Thoracic aorta (tissue), 2 donors: ENCODE measurements at places on chromosomes 16 and 17. TPM values are rescaled to one million over a fixed set of nuclear protein-coding genes. Genes with fewer than 3 reads are reported as not detected.
A peak's percentile ranks its signal among the peaks of the same experiment; 100 is the strongest.

Gene DOC2A
- 0.56 TPM for total RNA-seq

Gene CCL15
- not detected for total RNA-seq

GRCh38 chr16:50708373-50709060, 15.1 kb downstream of the NOD2 start:
- H3K4me1 ChIP-seq, result peaks cover 6% of the 10 kb centered on the region
- DNase-seq, result no peak
- H3K36me3 ChIP-seq, result no peaks in the 10 kb centered on the region
- no peaks in the 10 kb centered on the region for H3K27me3 ChIP-seq
- no peak overlapping the region for H3K27ac ChIP-seq
- H3K4me3 ChIP-seq, result no peak overlapping the region

DNA sequence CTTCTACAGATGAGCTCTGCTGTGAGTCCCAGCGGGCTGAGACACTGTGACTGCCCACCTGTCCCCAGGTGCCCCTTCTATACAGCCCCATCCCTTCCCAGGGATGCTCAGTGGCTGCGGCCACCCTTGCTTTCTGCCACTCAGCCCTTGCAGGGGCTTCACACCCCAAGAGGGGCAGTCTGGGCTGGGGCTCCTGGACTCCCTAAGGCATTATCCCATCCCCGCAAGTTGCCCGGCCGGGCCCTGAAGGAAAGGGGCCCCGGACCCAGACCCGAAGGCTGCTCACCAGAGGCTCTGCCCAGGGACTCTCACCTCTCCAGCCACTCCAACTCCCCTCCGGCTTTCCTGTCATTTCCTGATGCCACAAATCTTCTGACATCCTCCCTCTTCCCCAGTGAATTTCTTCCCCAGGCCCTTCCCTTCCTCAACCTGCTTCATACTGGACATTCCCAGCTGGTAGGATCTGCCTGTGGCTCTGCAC, 88.5 kb upstream of the TOB1 start:
- no peaks in the 10 kb centered on the region for H3K36me3 ChIP-seq
- no peak for DNase-seq
- no peaks in the 10 kb centered on the region for H3K27me3 ChIP-seq
- peaks cover 11% of the 10 kb centered on the region for H3K4me1 ChIP-seq
- no peak overlapping the region for H3K27ac ChIP-seq

DNA sequence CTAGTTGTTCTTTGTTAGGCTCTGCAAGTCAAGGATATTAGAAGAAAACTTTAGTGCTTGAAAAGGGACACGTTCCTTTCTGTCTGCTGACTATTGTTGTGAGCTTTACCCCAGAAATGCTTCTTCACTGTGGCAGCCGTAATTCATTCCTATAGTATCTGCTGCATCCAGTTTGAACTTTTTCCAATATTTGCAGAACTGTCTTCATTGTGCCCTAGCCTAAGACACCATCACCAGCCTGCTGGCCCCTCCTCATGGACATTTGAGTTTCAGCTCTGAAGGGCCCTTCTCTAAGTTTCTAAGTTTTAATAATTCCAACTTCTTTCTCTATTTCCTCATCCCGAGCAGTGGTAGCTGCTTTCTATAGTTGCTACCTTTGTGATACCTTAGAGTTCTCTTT, 91.7 kb downstream of the SLC39A11 start:
- no peaks in the 10 kb centered on the region for H3K4me1 ChIP-seq
- H3K36me3 ChIP-seq, result no peaks in the 10 kb centered on the region
- no peak overlapping the region for H3K27ac ChIP-seq
- DNase-seq, result no peak
- no peaks in the 10 kb centered on the region for H3K27me3 ChIP-seq

DNA sequence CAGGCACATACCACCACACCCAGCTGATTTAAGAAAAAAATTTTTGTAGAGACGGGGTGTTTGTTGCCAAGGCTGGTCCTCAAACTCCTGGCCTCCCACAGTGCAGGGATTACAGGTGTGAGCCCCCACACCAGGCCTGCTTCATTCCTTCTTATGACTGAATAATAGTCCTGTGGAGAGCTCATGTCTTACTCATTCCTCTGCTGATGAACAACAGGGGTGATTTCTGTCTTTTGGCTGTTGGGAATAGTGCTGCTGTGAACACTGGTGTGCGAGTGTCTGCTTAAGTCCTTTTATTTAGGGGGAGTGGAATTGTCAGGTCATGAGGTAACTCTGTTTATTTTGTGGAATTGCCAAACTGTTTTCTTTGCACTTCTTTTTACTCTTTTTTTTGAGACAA, 2.7 kb upstream of the CTRB1 start:
- H3K36me3 ChIP-seq, result no peaks in the 10 kb centered on the region
- peaks cover 14% of the 10 kb centered on the region for H3K4me1 ChIP-seq
- no peaks in the 10 kb centered on the region for H3K27me3 ChIP-seq
- peak overlapping the region; percentile 49 for H3K27ac ChIP-seq
- DNase-seq, result no peak

Gene CYLD
- total RNA-seq, result 53.9 TPM

DNA sequence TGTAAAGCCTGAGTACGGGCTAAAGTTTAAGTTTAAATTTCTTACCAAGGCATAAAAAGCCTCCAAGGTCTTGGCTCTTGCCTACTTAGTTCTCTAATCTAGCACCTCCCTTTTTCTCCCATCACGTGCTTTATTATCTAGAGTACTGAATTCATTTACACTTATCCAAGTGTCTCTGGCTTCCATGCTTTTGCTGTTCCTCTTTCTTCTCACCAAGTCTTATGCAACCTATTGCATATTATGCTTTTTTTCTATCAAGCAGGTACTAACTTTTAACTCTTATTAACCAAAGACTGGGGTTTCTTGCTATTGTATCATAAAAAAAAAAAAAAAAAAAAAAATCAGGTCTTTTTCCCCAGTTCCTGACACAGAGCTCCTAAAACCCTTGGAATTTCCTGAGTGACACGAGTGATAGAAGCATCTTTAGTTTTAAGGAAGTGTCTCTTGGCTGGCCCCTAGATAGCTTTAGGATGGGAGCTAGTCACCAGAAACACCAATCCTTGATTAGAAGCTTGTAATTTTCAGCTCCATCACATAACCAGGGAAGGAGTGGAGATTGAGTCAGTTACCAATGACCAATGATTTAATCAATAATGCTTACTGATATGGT, 44.9 kb downstream of the SSH2 start:
- H3K4me1 ChIP-seq, result no peaks in the 10 kb centered on the region
- DNase-seq, result no peak
- H3K27ac ChIP-seq, result no peak overlapping the region
- H3K4me3 ChIP-seq, result no peak overlapping the region
- H3K36me3 ChIP-seq, result no peaks in the 10 kb centered on the region

Gene CDT1
- total RNA-seq, result not detected

DNA sequence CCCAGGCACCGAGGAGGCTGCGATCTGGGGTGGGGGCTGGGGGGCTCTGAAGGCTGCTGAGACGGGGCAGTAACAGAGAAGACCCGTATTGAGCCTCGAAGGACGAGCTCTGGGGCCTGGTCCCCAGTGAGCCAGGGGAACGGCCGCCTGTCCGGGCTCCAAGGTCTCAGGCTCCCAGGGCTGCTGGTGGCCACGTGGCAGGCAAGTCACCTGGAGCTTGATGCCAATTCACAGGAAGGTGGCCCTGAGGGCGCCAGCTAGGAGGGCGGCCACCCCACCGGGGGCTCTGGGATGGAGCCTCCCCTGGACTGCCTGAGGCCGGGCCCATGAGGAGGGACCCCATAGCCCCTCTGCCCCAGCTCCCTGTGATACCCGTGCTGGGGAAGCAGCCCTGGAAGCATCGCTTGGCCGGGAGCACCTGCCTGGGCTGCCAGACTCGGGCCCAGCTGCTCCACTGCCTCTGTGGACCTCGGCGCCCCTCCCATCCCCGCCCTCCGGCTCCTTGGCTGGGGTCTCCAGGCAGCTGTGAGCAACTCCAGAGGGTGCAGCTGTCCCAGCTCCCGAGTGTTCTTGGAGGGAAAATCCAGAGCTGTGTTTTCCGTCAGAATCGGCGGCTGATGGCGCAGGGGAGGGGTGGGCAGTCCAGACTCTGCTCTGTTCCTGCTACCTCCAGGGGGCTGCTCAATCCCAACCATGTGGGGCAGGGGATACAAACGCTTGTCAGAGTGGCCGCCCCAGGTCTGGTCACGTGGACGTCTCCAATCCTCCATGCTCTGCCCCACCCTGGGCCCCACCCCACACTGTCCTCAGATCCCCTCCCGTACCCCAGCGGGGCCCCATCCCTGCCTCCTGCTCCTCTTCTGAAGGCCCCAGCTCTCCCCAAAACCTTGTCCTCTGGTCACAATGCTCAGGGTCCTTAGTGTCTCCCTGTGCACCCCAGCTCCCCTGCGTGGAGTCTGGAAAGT, 67.2 kb upstream of the GNG13 start:
- H3K27ac ChIP-seq, result no peak overlapping the region
- H3K4me1 ChIP-seq, result no peaks in the 10 kb centered on the region
- no peaks in the 10 kb centered on the region for H3K27me3 ChIP-seq
- DNase-seq, result no peak
- H3K36me3 ChIP-seq, result peaks cover 12% of the 10 kb centered on the region

- no peak for DNase-seq
- H3K36me3 ChIP-seq, result no peaks in the 10 kb centered on the region
- no peaks in the 10 kb centered on the region for H3K27me3 ChIP-seq
- H3K4me1 ChIP-seq, result peaks cover 6% of the 10 kb centered on the region
- H3K4me3 ChIP-seq, result peak overlapping the region; percentile 74
Measured at GRCh38 chr16:84820305-84820684, 510 bp downstream of the CRISPLD2 start.

- H3K36me3 ChIP-seq, result no peaks in the 10 kb centered on the region
- peaks cover 39% of the 10 kb centered on the region for H3K4me1 ChIP-seq
- no peak overlapping the region for H3K27ac ChIP-seq
- no peak for DNase-seq
- no peak overlapping the region for H3K4me3 ChIP-seq
Measured at GRCh38 chr17:34301986-34302385, 16.4 kb downstream of the CCL11 start.

Gene NEUROD2
- not detected for total RNA-seq

DNA sequence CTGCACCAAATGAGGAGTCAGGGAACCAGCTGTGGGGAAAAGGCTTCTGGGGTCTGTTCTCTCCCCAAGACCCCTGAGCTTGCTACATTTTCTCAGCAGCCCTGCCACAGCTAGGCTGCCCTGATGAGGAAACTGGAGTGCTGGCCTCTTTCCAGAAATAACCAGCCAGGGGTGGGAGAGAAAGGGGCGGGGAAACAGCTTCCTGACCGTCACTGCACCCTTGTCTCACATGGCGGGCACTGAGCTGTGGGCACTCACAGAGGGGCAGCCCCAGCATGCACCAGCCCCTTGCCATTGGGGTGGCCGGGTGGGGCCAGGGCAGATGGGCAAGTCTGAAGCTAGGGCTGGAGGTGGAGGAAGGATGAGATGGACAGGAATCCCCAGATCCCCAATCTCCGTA, 2.9 kb downstream of the SRL start:
- H3K4me1 ChIP-seq, result peaks cover 2% of the 10 kb centered on the region
- no peak for DNase-seq
- H3K36me3 ChIP-seq, result no peaks in the 10 kb centered on the region
- peak overlapping the region; percentile 21 for H3K4me3 ChIP-seq

- DNase-seq, result no peak
- no peak overlapping the region for H3K27ac ChIP-seq
- no peaks in the 10 kb centered on the region for H3K4me1 ChIP-seq
- no peaks in the 10 kb centered on the region for H3K27me3 ChIP-seq
Measured at GRCh38 chr17:34665819-34666763, 86.7 kb downstream of the TMEM132E start.

DNA sequence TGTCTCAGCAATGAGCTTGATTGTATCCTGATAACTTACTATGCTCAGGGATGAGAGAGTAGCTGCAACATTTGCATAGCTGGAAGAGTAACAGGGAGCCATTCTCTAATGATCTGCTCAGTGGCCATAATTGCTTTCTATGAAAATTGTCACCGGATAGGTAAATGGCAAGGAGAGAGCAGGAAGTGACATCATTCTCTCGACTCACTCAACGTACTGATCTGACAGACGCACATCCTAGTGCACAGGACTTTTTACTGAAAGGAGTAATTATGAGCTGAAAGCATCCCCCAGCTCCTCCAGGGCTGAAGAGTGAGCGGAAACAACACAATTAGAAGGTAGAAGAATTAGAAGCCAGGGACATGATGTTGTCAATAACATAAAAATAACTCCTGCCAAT, 71.8 kb downstream of the IRX5 start:
- H3K4me3 ChIP-seq, result no peak overlapping the region
- no peaks in the 10 kb centered on the region for H3K36me3 ChIP-seq
- H3K27me3 ChIP-seq, result no peaks in the 10 kb centered on the region
- DNase-seq, result no peak
- H3K4me1 ChIP-seq, result no peaks in the 10 kb centered on the region

Gene ZPBP2
- not detected for total RNA-seq

Gene BRICD5
- total RNA-seq, result 11.4 TPM

GRCh38 chr17:43659823-43660617, 1.7 kb downstream of the MEOX1 start:
- no peaks in the 10 kb centered on the region for H3K27me3 ChIP-seq
- H3K4me1 ChIP-seq, result peaks cover 17% of the 10 kb centered on the region
- no peak overlapping the region for H3K27ac ChIP-seq
- H3K36me3 ChIP-seq, result no peaks in the 10 kb centered on the region

GRCh38 chr16:73058616-73059409, 10.9 kb upstream of the ZFHX3 start:
- peak overlapping the region; percentile 99 for H3K27ac ChIP-seq
- no peaks in the 10 kb centered on the region for H3K27me3 ChIP-seq
- no peaks in the 10 kb centered on the region for H3K36me3 ChIP-seq
- no peak for DNase-seq
- H3K4me1 ChIP-seq, result peaks cover 20% of the 10 kb centered on the region
